ENCODE measurements at places on chromosomes 3 and 15.

- DNase-seq = no peak
Measured at GRCh38 chr3:37964146-37964545, 26.4 kb upstream of the VILL start.

DNA sequence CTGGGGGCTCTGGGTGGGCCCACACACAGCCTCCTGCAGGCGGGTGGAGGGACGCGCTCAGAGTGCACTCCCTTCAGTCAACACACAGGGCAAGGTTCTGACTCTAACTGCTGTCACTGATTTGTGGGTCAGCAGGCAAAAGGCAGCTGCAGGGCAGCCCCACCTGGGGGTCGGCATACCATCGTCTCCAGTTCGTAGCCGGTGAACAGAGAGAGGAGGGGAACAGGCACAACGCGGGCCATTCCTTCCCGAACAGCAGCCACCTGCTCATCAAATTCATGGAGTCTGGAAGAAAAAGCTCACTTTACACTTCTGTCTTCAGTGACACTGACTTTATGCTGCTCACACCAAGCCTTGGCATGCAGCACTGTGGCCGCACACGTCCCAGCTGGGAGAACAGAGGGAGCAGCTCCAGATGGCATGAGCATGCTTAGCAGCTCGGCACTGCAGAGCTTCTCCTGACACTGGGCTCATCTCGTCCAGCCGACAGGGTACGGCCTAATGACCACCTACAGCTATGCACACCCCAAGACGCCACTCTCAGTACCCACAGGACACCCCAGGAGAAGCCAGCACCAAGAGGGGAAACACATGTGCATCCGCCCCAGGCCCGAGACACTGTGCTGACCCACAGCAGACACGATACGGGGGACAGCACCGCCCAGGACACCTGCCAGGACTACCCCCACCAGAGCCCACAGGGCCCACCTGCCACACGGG is 14.4 kb upstream of the OCA2 start:
- DNase-seq = no peak

- no peak for DNase-seq
Measured at GRCh38 chr3:14426305-14426620, 23.9 kb downstream of the SLC6A6 start.

- DNase-seq = no peak
Measured at GRCh38 chr3:114816052-114816451, 331.0 kb downstream of the ZBTB20 start.

GRCh38 chr15:41855261-41855961 is 16.8 kb downstream of the PLA2G4B start:
- DNase-seq = no peak

DNA sequence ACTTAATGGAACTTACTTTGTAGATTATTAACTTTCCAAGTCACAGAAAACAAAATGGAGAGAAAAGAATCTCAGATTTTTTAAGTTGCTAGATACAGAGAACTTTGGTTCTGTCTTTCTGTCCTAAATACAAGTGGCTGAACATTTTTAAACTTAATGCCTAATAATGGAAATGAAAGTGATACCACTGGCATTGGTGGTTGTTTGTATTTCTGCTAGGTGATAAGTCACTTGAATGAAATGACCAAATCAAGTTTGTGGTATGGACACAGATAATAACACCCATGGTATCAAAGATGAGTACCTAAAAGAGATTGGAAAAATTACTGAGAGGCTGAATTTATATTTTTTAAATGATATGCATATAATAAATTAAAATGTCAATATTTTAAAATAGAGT is 502.1 kb downstream of the CNTN6 start:
- DNase-seq = no peak

DNA sequence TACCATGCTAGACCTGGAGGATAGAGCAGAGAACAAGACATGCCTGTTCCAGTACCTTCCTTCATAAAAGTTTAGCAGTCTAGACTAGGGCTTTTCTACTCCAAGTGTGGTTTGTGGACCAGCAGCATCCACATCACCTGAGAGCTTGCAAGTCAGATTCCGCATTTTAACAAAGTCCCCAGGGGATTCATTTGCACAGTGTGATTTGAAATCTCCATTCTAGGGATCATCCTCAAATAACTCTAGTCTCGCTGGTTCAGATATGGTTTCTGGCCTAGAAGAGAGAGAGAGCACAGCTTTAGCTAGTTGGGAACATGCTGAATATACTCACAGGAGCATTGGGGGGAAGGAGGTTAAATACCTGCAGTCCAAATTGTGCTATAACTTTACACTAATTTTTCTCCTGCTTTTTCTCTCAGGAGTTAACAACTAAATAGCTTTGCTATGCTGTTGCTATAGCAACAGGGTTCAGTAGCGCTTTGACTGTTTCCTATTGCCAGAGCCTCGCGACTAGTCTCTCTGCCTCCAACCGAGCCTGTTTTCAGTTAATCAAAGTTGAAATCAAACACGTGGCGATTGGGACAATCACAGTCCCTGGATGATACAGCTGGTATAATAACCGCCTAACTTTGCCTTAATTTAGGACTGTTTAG is 64.0 kb upstream of the RASGRF1 start:
- DNase-seq = no peak

DNA sequence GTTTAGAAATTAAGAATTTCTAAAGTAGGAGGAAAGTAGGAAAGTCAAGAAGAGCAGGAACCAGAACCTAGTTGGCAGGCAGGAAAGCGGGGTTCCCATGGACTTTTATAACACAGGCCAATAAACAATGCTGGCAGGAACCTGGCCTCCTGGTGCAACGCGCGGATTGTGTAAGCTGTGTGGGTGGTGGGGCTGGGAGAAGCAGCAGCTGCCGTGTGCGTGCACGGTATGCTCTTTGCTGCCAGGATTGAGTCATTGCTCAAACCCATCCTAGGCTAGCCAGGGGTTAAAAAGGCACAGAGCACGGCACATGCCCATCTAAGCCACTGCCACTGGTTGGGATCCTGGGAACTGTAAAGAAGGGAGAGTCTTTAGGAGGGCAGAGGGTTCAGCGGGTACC is 209.9 kb upstream of the RGMA start:
- DNase-seq = no peak

GRCh38 chr15:96336596-96337364 is 6.3 kb downstream of the NR2F2 start:
- DNase-seq = no peak

DNA sequence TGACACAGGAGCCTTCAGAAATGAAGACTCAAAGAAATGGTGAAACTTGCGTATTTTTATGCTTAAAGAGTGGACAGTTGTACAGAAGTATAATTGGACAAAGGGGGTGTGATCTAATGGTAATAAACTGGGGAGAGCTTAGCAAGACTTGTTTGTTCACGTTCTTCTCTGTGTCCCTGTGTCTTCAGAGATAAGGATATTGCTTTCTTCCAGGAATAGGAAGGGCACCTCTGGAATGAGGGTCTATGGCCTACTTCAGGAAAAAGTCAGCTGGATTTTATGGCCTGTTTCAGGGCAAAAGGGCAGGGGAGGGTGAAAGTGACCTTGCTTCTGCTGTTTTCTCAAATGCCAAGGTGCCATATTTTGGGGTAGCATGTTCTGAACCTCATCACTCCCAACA is 4.5 kb upstream of the TOPAZ1 start:
- DNase-seq = no peak

DNA sequence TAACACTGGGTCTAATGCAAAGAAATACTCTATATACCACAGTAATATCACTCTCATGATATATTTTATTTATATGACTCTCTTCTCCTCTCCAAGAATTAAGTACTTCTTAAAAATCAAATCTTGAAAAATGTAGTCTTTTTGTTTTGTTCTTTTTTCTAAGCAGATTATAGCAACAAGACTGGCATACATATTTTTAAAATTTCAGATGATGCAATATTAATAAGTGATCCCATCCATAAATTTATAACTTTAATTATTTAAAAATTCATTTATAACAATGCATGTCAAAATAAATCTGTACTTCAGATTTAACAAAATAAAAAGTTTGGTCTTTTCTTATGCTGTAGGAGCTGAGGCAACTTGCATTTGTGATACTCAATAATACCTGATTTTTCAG is 95.0 kb upstream of the NEDD4 start:
- DNase-seq = no peak

- no peak for DNase-seq
Measured at GRCh38 chr15:96421178-96421601, 90.7 kb downstream of the NR2F2 start.

DNA sequence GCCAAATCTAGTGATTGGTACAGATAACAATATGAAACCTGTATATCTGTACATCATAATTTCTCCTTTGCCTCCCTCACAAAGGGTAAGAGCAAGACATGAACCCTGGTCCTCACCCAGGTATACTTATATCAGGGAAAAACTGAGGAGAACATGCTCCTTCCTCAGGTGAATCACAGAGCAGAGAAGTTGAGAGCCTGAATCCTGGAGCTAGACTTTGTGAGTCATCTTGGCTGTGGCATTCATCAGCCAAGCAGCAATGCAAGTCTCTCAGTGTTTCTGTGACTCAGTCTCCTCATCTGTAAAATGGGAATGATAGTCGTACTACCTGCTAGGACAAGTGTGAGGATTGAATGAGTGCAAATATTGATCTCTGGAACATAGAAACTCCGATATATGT is 165.7 kb upstream of the ADAMTS9 start:
- no peak for DNase-seq

GRCh38 chr3:122078235-122078935 is 23.2 kb downstream of the CD86 start:
- no peak for DNase-seq

GRCh38 chr15:88036154-88036839 is 220.2 kb downstream of the NTRK3 start:
- no peak for DNase-seq

DNA sequence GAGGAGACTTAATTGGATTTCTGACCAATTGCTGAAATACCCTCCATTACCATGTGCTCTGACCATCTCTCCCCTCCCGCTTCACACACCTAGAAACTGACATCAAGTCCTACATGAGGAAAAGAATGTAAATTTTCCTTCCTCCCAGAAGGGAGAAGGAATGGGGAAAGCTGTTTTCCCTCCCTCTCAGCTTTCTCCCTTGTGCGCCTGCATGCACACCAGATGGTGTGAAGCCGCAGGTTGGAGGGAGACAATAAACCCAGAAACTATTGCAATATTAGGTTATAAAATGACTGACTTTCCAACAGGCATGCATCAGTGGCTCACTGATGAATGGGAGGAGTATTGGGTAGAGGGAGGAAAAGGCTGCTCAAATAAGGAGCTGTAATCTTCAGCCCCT is 50.9 kb downstream of the MB21D2 start:
- DNase-seq = no peak

DNA sequence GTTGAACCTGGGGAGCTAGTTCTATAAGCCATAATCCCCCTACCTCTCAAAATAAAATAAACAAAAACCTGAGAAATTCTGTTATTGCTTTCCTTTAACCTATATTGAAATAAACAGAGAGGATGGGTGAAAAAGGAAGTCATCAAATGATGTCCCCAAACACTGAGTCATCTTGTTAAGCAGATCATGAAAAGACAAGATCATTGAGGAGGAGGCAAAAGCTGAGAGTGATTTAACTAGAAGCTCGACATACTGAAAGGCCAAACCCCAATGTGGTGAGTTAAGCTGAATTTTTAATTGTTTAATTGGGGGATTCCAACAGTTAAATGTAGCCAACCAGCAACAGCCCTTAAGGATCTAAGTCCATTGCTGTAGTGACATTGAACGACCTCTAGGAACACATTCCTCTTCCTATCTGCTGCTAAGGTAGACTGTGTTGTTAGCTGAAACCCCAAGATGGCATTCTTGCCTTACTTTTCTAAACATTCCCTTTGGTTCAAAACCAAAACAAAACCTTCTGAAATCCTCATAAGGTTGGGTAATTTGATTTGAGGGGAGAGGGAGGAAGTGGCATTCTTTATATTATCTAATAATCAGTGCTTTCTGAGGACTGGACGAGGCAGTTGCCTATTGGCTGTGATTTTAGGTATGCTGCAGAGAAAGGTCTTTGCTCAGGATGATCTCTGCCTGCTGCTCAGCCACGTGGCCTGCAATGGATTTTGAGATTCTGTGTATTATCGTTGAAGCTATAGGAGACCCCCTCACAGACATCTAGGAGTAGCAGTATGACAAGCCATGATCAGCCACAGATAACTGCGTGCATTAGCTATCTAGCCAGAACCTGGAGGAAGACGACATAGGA is 62.7 kb upstream of the BNIP2 start:
- no peak for DNase-seq

GRCh38 chr3:50251220-50251619 is 15.2 kb downstream of the GNAI2 start:
- DNase-seq = no peak

GRCh38 chr3:44072601-44073540 is 168.8 kb upstream of the TOPAZ1 start:
- no peak for DNase-seq

DNA sequence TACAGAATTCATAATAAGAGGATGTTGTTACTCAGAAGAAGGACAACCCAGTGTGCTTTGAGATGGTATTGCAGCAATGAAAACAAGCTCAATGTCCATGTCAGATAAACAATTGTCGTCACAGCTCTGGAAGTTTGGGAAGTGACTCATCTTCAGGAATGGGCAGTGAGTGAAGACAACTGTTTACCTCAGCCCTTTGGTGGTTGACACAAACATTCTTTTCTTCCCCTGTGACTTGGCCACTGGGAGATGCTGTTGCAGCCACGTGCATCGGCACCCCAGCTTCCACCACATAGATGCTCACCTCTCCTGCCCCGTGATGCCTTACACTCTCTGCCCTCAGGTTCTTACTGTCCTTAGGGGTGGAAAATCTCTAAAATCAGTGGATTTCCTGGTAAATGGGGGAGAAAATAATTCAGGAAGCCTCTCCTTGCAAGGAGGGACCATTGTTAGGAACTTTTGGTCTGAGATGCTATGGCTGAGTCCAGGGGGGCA is 114.1 kb upstream of the GALNT15 start:
- no peak for DNase-seq

DNA sequence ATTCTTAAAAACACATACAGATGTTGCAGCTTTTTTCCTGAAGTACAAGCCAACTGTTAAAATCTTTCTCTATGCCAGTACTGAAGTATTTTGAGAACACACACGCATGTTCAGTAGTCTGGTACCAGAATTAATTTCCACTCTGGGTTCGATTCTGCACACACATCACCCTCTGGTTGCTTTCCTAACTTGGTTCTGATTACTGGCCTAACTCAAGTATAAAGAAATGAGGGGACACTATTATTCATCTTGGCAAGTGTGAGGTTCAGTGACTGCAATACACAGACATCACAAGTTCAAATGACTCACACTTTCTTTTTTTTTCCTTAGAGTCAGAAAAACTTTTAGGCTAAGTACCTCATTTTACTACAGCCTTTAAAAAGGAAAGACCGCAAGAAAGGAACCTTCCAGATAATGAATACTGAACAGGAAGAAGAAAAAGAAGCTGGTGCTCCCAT is 37.4 kb upstream of the LDHAL6B start:
- no peak for DNase-seq

DNA sequence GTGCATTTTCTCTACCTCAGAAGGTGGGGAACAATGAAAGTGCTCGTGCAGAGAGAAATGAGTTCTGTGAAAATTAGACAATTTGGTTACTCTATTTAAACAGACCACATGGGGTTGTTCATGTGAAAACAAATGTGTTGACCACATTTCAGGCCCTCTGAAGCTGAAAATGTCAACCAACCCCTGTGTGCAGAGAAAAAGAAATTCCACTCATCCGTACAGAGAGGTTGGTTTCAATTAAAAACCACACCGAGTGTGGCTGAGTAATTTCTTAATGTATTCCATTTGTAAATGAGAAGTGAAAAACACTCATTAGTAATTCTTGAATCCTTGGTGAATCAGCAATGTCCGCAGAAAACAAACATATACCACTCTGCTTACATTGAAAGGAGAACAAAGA is 46.9 kb upstream of the SLC7A14 start:
- no peak for DNase-seq

- no peak for DNase-seq
Measured at GRCh38 chr15:44468709-44469385, 41.4 kb downstream of the CTDSPL2 start.

GRCh38 chr3:194824100-194824499 is 138.4 kb downstream of the FAM43A start:
- no peak for DNase-seq
